ENCODE measurements at places on chromosomes 11 and 22.
A peak's percentile ranks its signal among the peaks of the same experiment; 100 is the strongest.

DNA sequence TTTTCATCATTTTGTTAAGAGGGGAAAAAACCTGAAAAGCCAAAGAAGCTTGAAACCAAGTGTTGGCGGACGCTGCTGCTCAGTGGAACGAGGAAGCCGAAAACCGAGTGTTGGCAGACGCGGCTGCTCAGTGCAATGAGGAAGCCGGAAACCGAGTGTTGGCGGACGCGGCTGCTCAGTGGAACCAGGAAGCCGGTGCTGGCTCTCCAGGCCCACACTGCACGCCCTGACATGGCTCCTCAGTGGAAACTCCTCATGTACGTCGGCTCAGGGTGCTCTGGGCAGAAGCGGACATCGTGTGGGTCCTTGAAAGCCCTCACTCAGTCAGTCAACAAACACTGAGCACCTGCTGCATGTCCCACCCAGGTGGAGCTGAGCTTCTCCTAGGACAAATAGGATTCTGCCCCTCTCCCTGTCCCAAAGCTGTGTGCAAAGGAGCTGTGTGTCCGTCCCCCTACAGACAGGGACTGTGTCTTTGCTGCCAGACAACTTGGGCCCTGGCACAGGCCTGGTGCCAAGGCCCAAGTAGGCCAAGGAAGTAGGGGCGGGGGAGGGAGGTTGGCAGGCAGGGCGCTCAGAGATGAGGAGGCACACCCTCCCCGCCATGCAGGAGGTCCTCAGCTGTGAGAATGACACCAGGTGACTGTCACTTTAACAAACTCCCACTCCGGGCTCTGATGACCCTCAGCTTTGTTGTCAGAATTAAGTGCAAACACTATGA, 37.3 kb downstream of the PHF21B start:
- no peak for DNase-seq

GRCh38 chr11:46391578-46392420, at the start of gene CHRM4:
CHRM4 (minus strand) TSS chr11:46391776; CDS start chr11:46386557, 5,219 bp downstream.
- peak; percentile 57 for DNase-seq

DNA sequence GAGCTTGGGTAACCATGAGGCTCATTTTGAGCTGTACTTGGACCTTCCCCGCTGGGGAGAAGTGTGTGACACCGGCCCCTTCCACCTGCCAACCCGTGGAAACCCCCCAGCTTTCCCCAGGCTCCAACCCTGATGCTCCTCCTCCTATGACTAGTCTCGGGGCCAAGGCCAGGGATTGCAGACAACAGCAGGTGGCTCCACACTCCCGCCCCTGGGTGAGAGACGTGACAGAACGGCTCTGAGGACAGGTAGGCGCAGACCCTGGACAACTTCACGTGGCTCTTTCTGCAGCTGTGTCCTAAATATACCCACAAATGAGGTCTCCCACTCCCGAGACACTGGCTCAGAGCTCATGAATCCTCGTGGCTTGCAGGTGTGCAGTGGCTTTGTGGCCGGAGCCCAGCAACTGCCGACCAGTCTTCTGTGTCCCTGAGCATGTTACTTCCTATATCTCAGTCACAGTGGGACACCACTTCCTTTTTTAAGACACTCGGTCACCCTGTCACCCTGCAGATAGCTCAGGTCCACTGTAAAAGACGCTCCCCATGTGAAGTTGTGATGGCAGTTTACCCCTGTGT, 55.2 kb downstream of the NECTIN1 start:
- DNase-seq: no peak

DNA sequence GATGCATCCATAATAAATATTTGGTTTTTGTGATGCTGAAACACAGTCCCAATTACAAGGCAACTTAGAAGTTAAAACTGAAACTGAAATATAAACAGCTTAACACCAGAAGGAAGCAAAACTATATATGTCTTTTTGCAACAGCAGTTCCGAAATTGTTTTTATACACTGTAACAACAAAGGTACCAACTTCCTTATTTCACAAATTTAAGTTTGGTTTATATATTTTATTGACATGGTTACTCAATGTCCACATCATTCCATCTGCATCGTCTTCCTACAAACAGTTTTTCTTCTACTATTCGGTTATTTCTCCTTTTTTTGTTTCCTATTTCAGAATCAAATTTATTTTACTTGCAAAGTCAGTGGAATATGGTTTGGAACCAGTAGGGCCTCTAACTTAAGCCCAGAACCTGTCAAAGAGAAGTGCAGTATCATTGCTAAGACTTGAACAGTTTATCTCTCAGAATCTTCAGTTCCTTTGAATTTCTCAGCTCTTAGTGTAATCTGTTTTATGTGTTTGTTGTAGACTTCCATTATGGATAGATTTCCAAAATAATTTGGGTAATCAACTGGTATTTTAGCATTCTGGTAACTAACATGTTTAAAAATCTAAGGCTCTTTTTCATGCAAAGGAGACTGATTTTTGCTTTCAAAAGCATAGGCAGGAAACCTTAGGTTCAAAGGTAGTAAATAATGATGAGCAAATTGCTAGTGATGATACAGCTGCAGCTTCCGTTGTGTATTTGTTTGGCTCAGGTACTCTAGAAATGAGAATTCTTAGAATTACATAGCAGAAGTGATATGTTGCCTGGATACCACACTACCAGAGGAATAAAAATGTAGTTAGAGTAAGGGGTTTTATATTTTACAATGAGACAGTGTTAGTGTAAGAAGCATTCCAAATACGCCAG, 8.2 kb upstream of the HSPA8 start:
- no peak for DNase-seq

DNA sequence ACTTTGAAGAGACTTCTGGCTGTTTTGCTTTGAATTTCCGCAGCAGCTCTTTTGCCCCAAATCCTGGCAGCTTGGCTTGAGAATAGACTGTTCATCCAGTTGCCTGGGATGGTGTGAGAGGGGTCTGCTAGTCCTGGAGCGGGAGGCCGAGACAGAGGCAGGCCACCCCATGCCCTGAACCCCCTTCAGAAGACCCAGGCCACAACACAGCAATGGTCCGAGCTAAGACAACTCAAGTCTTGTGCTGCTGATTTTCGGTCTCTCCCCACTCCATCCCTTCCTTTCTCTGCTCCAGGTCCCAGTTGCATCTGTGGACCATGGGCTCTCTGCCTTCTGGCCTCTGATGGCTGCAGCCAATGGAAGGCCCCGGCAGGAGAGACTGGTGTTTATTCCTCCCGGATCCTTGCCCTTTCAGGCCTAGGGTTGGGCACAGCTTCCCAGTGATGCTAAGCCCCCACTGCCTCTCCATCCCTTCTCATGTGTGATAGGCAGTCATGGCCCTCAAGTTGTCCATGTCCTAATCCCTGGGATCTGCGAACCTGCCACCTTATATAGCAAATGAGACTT, 31.9 kb upstream of the TP53I11 start:
- DNase-seq: no peak

GRCh38 chr11:117638911-117639543, 158.0 kb downstream of the DSCAML1 start:
- no peak for DNase-seq

GRCh38 chr11:79852176-79852575, 411.3 kb upstream of the TENM4 start:
- no peak for DNase-seq

GRCh38 chr11:58060939-58061672, 30.4 kb downstream of the OR6Q1 start:
- no peak for DNase-seq

- DNase-seq: no peak
Observed at GRCh38 chr11:27656806-27657483, 43.3 kb downstream of the BDNF start.

DNA sequence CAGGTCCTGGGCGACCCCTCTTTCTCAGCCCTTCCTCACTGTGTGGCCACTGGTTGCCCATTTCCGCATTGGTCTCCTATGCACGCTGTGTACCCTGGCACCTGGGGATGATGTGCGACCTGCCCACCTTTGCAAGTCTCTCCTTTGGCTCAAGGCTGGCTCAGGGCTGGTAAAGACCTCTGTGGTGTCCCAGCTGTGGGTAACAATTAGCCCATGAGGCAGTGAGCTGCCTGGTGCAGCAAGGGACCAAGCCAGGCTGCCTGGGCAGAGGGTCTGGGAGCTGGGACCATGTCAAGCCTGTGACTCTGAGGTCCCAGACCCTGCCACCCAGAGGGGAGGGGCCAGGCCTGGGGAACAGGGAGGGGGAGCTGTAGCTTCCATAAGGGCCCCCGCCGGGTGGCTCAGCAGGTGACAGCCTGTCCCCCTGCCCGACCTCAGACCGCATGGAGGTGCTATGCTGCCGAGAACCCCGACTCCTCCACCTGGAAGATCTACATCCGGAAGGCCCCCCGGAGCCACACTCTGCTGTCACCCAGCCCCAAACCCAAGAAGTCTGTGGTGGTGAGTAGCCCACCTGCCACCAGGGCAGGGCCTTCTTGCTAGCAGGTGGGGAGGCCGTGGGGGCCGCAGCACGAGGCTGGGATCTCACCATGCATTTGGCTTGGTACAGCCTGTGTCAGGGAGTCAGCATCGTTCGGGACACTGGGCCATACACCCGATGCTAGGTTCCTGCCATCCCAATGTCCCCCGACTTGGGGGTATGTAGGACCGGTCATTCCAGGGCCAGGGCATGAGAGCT, 112.5 kb downstream of the KCNQ1OT1 start:
- peak; percentile 15 for DNase-seq

GRCh38 chr11:15579287-15580001, 464.7 kb downstream of the INSC start:
- no peak for DNase-seq

- no peak for DNase-seq
Observed at GRCh38 chr11:73974604-73975478, 7.8 kb downstream of the UCP2 start.

- DNase-seq: peak; percentile 36
Observed at GRCh38 chr11:119684361-119685110, 44.5 kb downstream of the NECTIN1 start.

GRCh38 chr11:108117746-108118371, 3.5 kb upstream of the ACAT1 start:
- no peak for DNase-seq

DNA sequence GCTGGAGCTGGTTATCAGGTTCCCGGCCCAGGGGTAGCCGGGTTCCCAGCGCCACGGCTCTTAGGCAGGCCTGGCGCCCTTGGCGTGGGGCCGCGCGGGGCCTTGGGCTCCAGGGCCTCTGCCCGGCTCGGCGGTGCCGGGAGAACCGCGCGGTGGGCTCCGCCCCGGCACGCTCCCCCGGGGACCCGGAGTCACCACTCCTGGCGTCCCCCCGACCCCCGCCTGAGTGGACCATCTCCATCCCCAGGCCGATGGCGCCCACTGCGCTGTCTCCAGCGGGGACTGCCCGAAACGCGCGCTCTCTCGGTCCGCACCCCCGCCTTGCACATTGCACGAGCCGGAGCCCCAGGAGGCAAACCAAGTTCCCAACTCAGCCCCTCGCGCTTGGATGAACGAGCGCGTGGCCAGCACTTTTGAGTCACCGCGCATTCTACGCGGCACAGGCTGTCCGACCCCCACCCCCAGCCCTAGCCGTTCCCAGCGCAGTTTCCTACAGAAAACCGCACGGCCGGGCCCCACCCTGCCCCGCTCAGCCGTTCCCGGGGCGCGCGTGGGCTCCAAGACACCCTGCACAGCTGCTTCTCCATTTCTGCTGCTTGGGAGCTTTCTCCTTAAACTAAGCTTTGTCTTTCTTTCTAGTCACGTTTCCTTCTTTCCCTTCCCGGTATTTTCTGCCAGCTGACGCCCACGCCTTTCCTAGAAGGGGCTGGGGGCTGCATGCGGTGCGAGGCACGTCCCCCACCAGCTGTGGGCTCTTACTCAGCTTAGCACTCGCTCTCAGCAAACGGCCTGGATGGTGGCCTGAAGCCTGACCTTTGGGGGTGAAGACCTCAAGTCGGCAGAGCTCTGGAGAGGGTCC, 650 bp upstream of the CHID1 start:
- peak; percentile 63 for DNase-seq

GRCh38 chr11:75728992-75729391, 11.4 kb downstream of the MOGAT2 start:
- DNase-seq: no peak

- DNase-seq: no peak
Observed at GRCh38 chr11:11502263-11502861, 119.4 kb downstream of the GALNT18 start.

GRCh38 chr11:88886796-88887195, 179.0 kb downstream of the GRM5 start:
- no peak for DNase-seq

- DNase-seq: peak; percentile 43
Observed at GRCh38 chr22:46575911-46576555, 38.6 kb upstream of the CELSR1 start.

GRCh38 chr22:19509191-19509590, 15.0 kb downstream of the CLDN5 start:
- DNase-seq: no peak

- no peak for DNase-seq
Observed at GRCh38 chr22:17205432-17205831, 13.8 kb downstream of the ADA2 start.

- DNase-seq: peak; percentile 72
Observed at GRCh38 chr11:123251657-123252344, 56.8 kb upstream of the CLMP start.

DNA sequence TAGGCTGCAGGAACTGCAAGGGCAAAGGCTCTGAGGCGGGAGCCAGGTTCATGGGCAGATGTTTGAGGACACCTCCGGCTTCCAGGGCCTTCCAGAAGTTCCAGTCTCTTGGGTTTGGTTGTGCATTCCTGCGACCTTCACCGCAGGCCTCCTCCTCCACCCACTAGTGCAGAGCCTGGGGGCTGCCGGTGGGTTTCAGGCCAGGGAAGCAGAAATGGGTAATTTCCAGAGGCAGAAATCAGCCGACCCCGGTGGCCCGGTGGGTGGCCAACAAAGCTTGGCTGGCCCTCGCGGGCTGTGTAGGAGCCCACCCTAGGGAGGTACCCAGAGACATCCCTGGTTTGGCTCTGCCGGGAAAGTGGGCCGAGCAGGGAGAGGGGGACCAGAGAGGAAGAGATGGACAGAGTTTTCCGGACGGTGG, 417 bp upstream of the PHETA2 start:
- no peak for DNase-seq

GRCh38 chr11:57502870-57503269, 12.6 kb downstream of the SLC43A1 start:
- DNase-seq: no peak

DNA sequence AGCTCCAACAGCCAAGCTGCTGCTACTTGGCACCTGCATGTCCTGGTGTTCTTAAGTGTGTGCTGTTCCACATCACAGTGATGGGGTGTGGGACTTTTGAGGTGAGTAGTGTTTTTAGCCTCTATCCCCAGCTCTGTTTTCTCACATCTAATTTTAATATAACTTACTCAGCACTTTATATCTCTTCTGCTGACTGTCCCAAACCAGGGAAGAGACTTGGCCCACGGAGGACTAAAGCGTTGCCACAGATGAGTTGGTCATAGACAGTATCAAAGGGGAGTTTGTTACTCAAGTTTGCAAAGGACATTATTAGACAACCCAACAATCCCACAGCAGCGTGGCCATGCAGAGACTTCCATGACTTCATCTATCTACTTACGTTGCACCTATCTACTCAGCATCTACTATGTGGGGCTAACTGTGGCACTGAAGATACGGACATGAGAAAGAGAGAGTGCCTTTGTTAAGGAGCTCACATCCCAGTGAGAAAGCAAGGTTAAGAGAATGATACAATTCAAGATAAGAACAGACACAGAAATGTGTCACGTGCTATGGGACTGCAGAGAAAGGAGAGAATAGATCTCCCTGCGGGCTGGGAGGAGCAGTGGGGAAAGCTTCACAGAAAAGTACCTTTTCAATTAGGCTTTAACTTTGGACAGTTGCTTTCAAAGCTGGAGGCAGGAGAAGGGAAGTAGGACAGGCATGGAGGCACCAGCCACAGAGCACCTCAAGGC, 82.4 kb downstream of the ME3 start:
- no peak for DNase-seq

Measured in left cardiac atrium (tissue), 4 donors.